ENCODE measurements at places on chromosomes 6 and 20.

GRCh38 chr6:136923116-136923953, 1.2 kb downstream of the SLC35D3 start:
- DNase-seq, result no peak

DNA sequence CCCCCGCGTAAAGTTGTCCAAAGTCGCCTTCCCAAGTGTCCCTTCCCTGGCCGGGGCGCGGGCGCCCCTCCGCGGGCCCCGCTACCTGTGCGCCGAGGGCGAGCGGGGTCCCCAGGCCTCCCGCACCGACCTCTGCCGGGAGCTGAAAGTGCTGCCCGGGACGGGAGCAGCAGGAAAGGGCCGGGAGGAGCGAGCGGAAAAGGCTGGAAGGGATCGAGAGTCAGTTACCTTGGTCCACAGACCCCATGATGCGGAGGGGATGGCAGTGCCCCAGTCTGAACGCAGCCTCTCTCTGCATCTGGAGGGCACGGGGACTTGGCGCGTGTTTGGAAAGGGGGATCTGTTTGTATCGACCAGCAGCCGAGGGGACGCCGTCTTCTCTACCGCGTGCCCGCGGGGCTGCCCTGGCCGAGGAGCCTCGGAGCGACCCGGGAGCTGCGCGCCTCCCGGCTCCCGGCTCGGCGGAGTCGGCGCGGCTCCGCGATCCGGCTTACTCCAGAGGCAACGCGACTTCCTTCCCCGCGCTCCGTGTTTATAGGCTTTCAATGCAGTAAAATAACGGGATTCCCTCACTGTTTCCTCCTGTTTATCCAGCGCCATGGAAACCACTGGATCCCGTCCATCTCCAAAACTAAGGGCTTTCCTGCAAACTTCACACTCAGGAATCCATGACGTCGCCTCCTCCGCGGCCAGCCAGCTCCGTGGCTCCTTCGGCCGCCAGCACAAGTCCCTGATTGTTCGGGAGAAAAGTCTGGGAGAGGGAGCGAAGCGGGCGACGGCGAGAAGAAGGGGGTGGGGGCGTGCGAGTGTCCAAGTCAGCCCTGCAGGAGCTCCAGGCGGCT, 20.0 kb upstream of the NFATC2 start:
- no peak for DNase-seq

DNA sequence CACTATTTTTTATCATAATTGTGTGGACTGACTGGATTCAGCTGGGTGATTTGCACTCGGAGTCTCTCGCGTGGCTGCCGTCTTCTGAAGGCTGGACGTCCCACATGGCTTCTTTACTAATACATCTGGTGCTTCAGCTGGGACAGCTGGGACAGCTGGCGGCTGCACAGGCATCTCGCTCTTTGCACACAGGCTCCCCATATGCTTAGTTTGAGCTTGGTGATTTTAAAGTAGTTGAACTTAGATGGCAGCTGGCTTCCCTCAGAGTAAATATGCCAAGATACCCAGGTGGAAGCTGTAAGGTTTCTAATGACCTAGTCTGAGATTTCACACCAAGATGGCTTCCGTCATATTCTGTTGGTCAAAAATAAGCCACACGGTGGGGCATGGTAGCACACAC, 38.7 kb upstream of the PPP1R3G start:
- DNase-seq, result no peak

- no peak for DNase-seq
These were observed 45.8 kb upstream of the TCF21 start for GRCh38 chr6:133843098-133843497.

DNA sequence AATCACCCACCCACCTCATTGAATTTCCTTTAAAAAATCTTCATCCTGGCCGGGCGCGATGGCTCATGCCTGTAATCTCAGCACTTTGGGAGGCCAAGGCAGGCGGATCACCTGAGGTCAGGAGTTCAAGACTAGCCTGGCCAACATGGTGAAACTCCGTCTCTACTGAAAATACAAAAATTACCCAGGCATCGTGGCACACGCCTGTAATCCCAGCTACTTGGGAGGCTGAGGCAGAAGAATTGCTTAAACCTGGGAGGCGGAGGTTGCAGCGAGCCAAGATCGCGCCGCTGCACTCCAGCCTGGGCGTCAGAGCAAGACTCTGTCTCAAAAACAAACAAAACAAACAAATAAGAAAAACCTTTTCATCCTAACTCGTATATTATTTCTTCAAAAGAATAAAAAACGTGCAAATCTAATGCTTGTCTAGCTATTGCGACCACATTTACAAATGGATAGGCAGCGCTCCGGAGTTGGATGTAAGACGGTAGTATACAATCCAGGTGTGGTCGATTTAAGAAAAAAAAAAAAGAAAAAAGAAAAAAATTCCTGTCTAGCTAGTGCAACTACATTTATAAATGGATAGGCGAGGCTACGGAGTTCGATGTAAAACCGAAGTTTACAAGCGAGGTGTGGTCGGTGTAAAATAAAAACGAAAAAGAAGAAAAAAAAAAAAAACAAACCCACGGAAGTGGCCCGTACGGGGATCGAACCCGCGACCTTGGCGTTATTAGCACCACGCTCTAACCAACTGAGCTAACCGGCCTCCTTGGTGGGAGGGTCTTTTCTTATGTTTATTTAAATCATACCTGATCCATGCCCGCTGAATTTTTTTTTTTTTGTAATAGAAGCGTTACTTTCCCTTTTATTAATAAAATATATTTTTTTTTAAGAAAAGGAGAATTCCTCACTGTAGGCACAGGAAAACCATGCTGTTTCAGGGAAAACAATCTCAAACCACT, 70.7 kb upstream of the PRSS16 start:
- peak; percentile 51 for DNase-seq

- no peak for DNase-seq
These were observed 105.9 kb upstream of the MAP7 start for GRCh38 chr6:136656121-136656520.

DNA sequence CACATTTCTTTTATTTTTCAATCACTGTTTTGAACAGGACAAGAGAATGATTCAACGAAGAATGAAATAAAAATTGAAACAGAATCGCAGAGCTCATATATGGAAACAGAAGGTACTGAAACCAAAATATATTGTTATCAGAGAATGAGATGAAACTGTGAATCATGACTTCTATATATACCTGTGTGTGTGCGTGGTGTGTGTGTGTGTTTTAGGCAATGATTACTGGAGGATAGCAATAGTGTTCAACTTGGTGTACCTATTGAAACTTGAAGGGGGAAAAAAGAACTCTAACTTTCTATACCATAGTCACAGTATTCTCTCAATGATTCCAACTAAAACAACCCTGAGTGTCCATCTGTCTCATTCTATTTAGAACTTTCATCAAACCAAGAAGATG, 586.6 kb downstream of the KIF16B start:
- no peak for DNase-seq

DNA sequence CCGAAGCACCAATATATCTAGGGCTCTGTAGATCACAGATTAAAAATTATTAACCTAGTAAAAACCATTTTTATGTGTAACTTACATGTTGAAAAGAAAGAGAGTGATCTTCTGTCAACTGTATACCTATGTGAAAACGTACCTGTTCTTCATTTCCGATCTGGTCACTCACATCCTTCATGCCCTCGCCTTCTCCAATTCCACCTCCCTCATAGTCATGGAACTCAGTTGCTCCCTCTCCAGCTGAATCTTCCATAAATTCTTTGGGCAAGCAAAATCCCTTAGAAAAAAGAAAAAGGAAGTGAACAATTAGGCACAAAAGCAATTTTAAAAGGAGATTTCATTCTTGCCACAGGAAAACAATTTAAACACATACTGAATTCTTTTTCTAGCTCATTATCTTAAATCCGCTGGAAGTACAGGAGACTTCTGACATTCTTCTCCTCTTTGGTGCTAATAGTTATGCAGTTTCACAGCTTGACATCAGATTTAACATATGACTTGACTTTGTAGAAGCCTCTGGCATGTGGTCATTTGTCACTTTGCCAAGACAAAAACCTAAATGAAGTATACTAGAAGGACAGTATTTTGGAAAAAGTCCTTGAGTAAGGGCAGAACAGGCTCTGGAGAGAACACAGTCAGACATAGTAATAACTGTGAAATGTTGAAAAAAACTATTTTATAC, 29.5 kb upstream of the LYRM2 start:
- no peak for DNase-seq

DNA sequence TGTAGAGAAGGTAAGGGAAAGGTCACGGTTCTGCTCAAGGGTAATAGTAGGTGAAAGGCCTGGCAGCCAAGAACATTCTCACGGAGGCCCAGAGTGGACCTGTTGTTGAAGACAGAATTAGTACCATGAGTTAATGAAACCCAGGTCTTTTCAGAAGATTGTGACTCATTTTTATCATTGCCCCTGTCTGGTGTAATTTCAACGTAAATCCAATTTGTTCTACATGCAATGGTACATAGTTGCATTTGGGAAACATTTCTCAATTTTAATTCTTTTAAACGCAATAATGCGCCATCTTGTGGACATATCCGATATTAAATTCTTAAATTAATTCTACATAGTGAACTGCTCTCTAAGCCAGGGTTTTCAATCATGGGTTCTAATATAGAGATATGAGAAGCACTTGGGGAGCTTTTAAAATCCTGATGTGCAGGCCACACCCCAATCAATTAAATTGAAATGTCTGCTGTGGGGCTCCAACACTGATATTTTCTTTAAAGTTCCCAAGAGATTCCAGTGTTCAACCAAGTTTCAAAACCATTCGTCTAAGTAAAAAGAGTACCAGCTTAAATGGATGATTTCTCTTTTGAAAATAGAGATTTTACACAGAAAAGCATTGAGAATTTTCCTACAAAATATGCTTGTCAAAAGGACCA, 257.4 kb downstream of the PLCB1 start:
- DNase-seq, result no peak

DNA sequence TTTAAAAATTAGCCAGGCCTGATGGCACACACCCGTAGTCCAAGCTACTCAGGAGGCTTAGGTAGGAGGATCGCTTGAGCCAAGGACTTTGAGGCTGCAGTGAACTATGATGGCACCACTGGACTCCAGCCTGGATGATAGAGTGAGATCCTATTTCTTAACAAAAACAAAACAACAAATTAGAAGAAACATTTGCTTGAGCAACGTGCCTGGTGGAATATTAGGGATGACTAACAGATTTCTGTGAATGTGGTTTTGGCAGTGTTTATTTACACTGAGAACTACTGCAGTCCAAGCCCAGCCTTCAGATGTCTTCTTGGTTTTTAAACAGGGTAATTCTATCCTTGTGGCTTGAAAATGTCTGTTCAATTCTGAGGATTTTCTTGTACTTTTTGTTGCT, 9.2 kb downstream of the PPP1R3G start:
- DNase-seq, result no peak

- DNase-seq, result no peak
These were observed 113.7 kb downstream of the UNC5CL start for GRCh38 chr6:40925341-40925740.

DNA sequence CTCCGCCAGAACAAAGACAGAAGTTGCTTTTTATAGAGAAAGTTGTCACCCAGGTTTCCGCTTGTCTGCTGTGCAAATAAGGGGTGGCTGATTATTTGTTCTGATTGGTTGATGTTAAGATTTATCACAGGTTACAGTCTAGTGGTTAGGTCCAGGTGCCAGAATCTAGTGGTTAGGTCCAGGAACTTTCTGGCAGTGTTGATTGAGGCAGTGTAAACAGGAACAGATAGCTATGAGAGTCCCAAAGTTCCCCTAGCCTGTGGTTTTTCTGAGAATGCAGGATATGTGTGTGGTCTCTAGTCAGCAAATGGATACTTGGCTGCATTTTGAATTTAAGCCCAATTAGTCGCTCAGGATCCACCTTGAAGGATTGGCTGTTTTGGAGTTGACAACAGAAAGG, 148.0 kb downstream of the TMEM200A start:
- DNase-seq, result no peak

GRCh38 chr6:26388441-26388840, 5.5 kb downstream of the BTN2A2 start:
- no peak for DNase-seq

DNA sequence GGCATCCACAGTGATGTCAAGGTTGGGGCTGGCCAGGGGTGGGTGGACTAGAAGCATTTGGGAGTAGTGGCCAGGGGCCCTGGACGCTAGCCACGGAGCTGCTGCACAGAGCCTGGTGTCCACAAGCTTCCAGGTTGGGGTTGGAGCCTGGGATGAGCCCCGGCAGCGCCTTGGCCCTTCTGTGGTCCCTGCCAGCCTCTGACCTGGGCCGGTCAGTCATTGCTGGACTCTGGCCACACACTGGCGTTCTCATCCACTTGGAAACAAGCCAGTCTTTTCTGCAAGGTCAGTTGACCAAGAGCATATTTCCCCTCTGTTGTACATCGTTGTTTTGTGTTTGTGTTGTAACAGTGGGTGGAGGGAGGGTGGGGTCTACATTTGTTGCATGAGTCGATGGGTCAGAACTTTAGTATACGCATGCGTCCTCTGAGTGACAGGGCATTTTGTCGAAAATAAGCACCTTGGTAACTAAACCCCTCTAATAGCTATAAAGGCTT, 8.4 kb downstream of the PSMA7 start:
- no peak for DNase-seq

DNA sequence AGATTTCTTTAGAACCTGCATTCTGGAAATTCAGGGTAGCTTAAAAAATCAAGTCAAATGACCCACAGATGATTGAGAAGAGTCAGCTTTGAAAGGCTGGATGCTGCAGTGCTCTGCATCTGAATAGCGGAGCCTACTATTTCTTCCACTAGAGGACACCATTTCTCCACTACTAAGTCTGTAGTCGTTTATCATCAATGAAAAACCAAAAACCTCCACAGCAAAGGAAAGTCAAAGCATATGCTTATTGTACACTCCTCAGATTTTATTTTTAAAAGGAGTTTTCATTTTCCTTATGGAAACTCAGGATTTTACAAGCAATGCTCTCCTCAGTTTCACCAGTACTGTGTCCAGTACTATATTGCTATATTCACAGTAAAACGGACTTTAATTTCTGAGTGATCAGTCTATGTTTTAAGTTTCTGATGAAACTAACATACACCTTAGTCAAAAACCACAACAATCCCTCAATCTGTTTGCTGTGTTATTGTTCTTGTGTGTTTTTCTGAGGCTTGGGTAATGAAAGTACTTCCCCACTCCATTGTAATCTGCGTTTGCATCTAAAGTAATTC, 50.5 kb upstream of the ENPP5 start:
- no peak for DNase-seq

GRCh38 chr20:4435671-4436455, 285.8 kb upstream of the PRND start:
- DNase-seq, result no peak

GRCh38 chr6:139368661-139369060, 5.8 kb downstream of the CITED2 start:
- DNase-seq, result no peak

DNA sequence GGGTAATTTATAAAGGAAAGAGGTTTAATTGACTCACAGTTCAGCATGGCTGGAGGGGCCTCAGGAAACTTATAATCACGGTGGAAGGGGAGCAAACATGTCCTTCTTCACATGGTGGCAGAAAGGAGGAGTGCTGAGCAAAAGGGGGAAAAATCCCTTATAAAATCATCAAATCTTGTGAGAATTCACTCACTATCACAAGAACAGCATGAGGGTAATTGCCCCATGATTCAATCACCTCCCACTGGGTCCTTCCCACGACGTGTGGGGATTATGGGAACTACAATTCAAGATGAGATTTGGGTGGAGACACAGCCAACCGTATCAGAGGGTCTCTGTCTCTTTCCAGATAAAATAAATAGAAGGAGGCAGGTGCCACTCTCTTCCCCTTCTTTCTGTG, 48.7 kb downstream of the TNFAIP3 start:
- no peak for DNase-seq

Data from stimulated activated CD8-positive, alpha-beta memory T cell treated with anti-CD3 and anti-CD28 coated beads, Interleukin-12 subunit alpha, Interleukin-12 subunit beta, amount 100 ng/mL, for 1 hour (primary cell).